A549 treated with GW870086 at 1 μM for 4 hours (cell line): ENCODE measurements at places on chromosomes 1 and 21. TPM values are rescaled to one million over a fixed set of nuclear protein-coding genes. Genes with fewer than 3 reads are reported as not detected.

Gene LCE1B
- not detected in 5 replicates for total RNA-seq

Gene BARHL2
- not detected in 5 replicates for total RNA-seq

Gene CD5L
- not detected in 5 replicates for total RNA-seq

Gene CD247
- 0.21 to 0.50 TPM (median 0.30 TPM) in 4 of 5 replicates, not detected in the other for total RNA-seq

Gene ROR1
- 8.3 to 12.3 TPM (median 10.7 TPM) in 5 replicates for total RNA-seq

Gene RUNX3
- 4.4 to 6.8 TPM (median 5.3 TPM) in 5 replicates for total RNA-seq

Gene ZNF695
- total RNA-seq, result 2.3 to 3.3 TPM (median 2.9 TPM) in 5 replicates

Gene TRIM63
- total RNA-seq, result 0.70 to 1.5 TPM (median 1.2 TPM) in 5 replicates

Gene PFDN2
- total RNA-seq, result 103 to 127 TPM (median 108 TPM) in 5 replicates

Gene MTARC1
- 7.9 to 9.4 TPM (median 8.5 TPM) in 5 replicates for total RNA-seq
